Left cardiac atrium (tissue), 4 donors: ENCODE measurements at places on chromosomes 3 and 15. TPM values are rescaled to one million over a fixed set of nuclear protein-coding genes. Genes with fewer than 3 reads are reported as not detected.

DNA sequence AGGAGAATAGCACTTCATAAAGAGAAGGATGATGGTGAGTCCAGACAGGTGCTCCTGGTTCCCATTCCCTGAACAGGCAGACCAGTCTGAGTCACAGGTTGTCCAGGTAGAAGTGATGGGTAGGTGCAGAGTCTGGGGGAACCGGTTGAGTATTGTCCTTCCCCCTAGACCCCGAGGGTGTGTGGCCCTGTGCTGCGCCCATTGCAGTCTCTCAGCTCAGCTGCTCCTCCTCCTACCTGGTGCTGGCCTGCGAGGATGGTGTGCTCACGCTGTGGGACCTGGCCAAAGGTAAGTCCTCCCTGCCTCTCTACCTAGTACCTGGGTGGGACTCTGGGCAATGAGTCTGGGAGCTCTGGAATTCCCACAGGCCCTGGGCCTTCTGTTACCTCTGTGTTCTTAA lies 19.8 kb downstream of the MESP1 start:
- no peak for DNase-seq

DNA sequence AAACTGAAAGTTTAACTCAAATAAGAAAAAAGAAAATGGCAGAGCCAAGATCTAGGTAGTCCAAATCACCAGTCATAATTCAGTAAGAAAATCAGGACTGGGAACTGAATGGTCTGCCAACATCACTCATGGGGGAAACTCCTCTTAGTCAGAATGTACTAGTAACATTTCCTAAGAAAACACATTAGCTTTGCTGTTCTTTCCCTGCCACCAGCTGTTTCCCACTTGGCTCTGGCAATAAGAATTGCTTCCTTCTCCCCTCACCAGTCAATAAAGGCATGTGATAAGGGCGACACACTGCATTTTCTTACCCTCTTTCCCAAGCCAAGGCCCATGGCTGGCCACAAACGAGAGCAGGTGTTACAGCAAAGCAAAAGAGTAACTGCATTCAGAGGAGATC lies 46.1 kb downstream of the PIK3R4 start:
- DNase-seq, result peak; percentile 34

The DUOX1 gene
- total RNA-seq, result 2.6 TPM

DNA sequence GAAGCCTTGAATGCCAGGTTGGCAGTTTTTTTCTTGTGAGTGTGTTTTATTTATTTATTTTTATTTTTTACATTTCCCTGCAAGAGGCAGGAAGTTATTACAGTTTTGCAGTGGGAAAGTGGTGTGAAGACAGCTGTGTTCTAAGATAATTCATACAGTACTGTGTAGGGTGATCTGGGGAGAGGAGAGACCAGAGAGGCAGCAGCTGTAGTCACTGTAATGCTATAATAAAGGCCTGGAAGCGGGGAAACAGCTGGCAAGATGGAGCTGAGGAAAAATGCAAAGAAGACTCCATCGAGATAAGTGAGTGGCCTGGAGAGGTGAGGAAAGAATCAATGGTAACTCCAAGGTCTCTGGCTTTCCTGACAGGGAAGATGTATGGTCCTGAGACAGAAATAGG lies 23.1 kb downstream of the CNTN3 start:
- no peak for DNase-seq

GRCh38 chr3:125381743-125382142 lies 6.6 kb upstream of the ZNF148 start:
- DNase-seq, result no peak

The PEAK1 gene
- total RNA-seq, result 59.0 TPM

The GPR62 gene
- total RNA-seq, result 0.53 TPM
